ENCODE measurements at places on chromosomes 13 and 19.

DNA sequence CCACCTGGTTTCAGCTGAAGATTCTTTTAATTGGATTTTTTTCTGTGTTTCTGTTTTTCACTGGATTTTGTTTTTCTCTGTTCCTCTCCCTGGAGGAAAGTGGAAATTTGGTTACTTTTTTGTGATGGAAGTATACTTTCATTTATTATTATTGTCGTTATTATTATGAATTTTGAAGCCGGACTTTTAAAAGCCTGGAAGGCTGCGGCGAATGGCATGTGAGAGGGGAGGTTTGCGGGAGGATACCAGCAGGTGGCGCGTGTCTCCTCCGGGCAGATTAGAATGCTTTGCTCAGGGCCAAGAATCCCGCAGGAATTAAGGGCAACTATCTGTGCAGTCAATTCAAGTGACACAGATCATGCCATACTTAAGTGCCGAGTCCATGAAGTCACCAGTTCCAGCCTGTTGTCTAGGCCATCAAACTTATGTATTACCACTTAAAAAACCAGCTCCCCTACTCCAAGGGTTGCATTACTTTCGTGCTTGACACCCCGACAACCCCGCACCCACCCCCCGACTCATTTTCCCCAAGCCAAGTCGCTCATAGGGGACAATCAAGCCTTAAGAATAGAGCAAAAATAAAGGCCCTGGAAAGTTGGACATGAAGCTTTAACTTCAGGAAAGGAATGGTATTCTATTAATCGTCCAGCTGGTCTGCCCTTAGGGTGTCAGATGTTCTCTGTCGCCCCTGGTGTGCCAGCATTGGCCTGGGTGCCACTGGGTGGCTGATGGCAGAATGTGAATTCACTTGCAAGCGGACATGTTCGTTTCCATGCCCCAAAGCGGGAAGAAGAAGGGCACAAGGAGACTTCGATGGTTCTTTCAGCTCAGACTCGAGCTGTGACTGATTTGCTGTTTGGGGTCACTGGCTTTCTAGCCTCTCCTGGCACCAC is 1.3 kb upstream of the LRCH1 start:
- H3K36me3 ChIP-seq: no peaks in the 10 kb centered on the region
- no peak overlapping the region for H3K27ac ChIP-seq
- DNase-seq: peak; percentile 83
- H3K4me3 ChIP-seq: peak overlapping the region; percentile 91
- no peaks in the 10 kb centered on the region for H3K27me3 ChIP-seq
- peaks cover 38% of the 10 kb centered on the region for H3K4me1 ChIP-seq

GRCh38 chr19:41351339-41352245 is 2.1 kb downstream of the TGFB1 start:
- DNase-seq: peak; percentile 87
- no peaks in the 10 kb centered on the region for H3K27me3 ChIP-seq
- H3K27ac ChIP-seq: peak overlapping the region; percentile 94
- peaks cover 42% of the 10 kb centered on the region for H3K4me1 ChIP-seq

- H3K36me3 ChIP-seq: peaks cover 4% of the 10 kb centered on the region
- no peaks in the 10 kb centered on the region for H3K27me3 ChIP-seq
- H3K27ac ChIP-seq: no peak overlapping the region
- H3K4me3 ChIP-seq: no peak overlapping the region
- DNase-seq: no peak
Observed at GRCh38 chr13:100244431-100244830, 155.5 kb downstream of the PCCA start.

- no peaks in the 10 kb centered on the region for H3K4me1 ChIP-seq
- no peaks in the 10 kb centered on the region for H3K27me3 ChIP-seq
- H3K4me3 ChIP-seq: no peak overlapping the region
- H3K36me3 ChIP-seq: no peaks in the 10 kb centered on the region
Observed at GRCh38 chr19:22263121-22263520, 23.1 kb upstream of the ZNF729 start.

- peak; percentile 49 for DNase-seq
- peaks cover 56% of the 10 kb centered on the region for H3K4me1 ChIP-seq
- H3K27ac ChIP-seq: peak overlapping the region; percentile 45
- peaks cover 2% of the 10 kb centered on the region for H3K36me3 ChIP-seq
Observed at GRCh38 chr19:16328824-16329482, 4.3 kb downstream of the KLF2 start.

DNA sequence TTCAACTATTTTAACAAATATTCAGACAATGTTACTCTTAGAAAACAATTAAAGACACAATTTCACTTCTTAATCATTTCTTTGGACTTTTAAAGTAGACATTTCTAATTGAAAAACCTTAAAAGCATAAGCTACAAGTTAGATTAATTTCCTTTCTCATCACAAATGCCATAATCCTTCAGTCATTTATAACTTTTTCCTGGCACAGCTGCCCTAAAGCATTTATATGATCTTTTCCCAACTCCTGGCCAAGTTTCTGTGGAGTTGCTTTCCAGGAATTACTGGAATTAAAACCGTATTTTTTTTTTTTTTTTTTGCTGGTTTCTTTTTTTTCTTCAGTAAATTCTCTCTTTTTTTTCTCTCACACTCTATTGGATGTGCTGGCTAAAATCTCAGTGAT is 615.9 kb downstream of the TBC1D4 start:
- no peak for DNase-seq
- no peak overlapping the region for H3K27ac ChIP-seq
- no peaks in the 10 kb centered on the region for H3K36me3 ChIP-seq
- H3K27me3 ChIP-seq: peaks cover 2% of the 10 kb centered on the region
- no peak overlapping the region for H3K4me3 ChIP-seq

DNA sequence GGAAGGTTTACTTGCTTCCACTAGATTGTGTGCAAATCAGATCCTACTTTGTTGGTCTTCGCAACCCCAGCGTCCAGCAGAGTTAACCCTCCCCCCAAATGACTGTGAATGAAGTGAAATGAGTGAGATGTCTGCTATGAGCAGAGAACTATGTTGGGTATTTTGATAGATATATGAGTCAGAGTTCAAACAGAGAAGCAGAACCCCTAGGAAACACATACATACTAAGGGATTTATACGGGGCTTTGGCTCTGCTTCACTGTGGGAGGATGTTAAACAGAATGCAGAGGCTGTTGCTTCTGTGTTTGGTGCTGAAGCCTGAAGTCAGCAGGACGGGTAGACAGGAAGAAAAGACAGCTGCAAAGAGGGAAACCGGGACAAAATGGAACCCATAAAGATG is 197.0 kb downstream of the MZT1 start:
- no peaks in the 10 kb centered on the region for H3K4me1 ChIP-seq
- H3K36me3 ChIP-seq: no peaks in the 10 kb centered on the region
- H3K27ac ChIP-seq: no peak overlapping the region
- no peak for DNase-seq
- peaks cover 2% of the 10 kb centered on the region for H3K27me3 ChIP-seq

DNA sequence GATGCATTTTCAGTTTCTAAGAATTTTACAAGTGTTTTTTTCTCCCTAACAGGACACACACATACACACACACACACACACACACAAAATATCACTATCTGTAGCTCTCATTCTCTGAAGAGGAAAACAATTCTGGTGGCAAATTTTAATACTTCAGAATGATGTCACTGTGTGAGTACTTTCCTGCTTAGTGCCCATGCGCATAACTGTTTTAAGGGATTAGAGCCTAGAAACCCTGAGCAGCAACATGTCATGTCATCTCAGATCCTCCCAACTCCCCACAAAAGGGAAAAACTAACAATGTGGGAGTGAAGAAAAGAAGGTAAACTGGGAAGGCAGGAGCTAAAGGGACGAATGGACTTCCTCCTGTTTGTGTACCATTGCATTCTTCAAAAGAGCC is 401.2 kb downstream of the SPRY2 start:
- H3K27me3 ChIP-seq: no peaks in the 10 kb centered on the region
- DNase-seq: no peak

DNA sequence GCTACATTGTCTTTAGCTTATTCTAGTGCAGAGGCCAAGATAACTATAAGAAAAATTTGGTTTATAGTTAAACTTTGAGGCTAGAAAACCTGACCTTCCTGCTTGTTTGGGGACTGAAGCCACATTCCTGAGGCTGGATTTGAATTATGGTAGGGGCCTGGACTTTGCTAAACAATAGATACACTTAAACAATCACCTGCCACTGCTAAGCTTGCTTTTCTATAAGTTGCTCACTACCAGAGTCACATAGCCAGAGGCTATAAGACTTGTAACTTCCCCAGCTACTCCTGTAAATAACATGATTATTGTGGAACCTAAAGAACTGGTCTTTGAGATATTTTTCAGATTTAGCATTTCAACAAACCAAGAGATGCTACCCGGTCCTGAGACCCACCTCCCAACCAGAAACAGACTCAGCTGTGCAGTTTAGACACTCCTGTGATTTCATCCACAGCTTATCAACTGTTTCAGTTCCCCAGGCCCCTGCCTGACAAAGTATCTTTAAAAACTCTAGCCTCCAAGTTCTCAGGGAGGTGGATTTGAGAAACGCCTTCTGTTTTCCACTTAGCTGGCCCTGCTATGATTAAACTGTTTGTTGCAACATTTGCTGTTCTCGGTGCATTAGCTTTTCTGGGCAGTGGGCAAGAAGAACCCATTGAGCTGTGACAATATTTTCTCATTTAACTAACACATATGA is 77.7 kb downstream of the MIPEP start:
- no peaks in the 10 kb centered on the region for H3K4me1 ChIP-seq
- no peak overlapping the region for H3K27ac ChIP-seq
- no peak for DNase-seq
- H3K27me3 ChIP-seq: no peaks in the 10 kb centered on the region
- H3K36me3 ChIP-seq: peaks cover 7% of the 10 kb centered on the region

DNA sequence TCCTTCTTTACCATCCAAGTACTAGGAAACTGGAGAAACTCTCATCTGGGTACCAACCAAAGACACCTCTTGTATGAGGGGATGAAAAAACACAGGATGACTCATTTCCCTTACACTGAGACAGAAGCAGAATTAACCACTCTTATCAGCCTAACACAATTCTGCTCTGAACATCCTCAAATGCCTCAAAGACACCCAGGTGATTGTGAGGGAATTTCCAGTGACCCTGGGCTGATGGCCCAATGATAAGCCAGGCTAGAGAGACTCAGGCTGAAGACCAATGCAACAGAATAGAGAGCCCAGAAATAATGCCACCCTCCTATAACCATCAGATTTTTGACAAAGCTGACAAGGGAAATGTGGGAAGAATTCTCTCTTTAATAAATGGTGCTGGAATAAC is 7.0 kb downstream of the ZNF737 start:
- peaks cover 91% of the 10 kb centered on the region for H3K36me3 ChIP-seq
- H3K27ac ChIP-seq: peak overlapping the region; percentile 13
- peak; percentile 10 for DNase-seq
- no peak overlapping the region for H3K4me3 ChIP-seq

DNA sequence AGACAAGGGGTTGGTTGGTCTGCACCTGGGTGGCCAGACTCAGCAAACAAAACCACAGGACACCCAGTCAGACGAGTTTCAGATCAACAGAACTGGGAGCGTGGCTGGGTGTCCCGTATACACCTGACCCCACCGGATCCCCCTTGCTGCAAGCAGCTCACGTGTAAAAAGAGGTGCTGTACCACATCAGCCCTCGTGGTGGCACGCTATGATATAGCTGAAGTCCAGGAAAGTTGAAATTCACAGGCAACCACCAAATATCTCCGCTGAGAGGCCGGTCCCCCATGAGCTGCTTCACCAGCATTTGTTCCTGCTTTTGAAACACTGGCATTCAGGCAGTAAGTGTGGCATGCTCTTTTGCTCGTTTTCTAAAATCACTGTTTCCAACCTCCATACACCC is 92.3 kb downstream of the TUBA3C start:
- H3K36me3 ChIP-seq: no peaks in the 10 kb centered on the region
- H3K4me3 ChIP-seq: no peak overlapping the region
- H3K27ac ChIP-seq: no peak overlapping the region
- H3K27me3 ChIP-seq: no peaks in the 10 kb centered on the region
- peak; percentile 25 for DNase-seq

- no peaks in the 10 kb centered on the region for H3K36me3 ChIP-seq
- H3K4me3 ChIP-seq: no peak overlapping the region
- no peak overlapping the region for H3K27ac ChIP-seq
- no peaks in the 10 kb centered on the region for H3K27me3 ChIP-seq
Observed at GRCh38 chr13:46487748-46488147, 65.2 kb upstream of the LRCH1 start.

DNA sequence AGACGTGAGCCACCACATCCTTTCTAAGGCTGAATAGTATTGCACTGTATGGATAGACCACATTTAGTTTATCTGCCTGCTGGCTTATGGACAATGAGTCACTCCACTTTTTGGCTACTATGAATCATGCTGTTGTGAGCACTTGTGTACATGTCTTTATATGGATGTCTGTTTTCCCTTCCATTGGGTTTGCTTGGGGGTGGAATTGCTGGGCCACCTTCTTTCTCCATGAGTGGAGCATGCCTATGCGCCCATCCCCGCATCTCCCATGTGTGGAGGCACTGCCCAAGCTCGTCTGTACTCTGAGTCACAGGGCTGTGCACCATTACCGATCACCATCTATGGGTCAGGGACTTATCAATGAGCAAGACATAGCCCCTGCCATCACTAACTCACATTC is 127.2 kb upstream of the GJB6 start:
- peaks cover 10% of the 10 kb centered on the region for H3K4me1 ChIP-seq
- no peak for DNase-seq
- no peaks in the 10 kb centered on the region for H3K36me3 ChIP-seq
- H3K4me3 ChIP-seq: no peak overlapping the region
- H3K27ac ChIP-seq: no peak overlapping the region
- no peaks in the 10 kb centered on the region for H3K27me3 ChIP-seq

DNA sequence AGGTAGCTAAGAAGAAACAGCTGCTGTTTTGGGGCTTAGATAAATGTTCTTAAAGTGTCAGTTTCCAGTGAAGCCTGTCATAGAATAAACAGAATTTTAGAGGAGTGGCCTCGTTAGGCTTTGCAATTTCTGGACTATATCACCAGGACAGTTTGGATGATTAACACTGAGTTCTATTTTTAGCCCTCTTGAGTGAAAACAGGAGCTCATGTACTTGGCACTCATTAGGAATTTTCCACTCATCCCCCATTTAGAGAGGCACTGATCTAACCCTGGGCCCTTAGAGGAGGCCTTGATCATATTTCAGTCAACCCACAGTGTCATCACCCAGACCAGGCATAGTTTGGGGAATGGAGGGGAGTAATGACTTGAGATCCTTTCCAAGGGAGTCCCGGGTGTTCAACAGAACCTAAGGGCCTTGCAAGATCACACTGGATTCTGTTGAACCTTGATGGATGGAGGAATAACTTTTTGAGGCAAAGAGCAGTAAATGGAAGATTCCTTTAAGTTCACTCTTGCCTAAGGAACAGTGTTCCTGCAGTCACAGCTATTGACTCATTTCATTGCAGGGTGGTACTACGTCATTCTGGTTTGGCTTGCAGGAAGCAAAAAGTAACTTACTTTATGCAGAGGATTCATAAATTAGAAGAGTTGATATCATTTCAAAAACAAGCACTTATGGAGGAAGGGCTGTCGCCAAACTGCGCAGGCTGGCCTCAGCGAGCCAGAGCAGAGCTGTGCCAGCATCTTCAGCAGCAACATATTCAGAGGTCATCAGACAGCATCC is 160.2 kb downstream of the SLC7A1 start:
- no peaks in the 10 kb centered on the region for H3K4me1 ChIP-seq
- no peak overlapping the region for H3K4me3 ChIP-seq

GRCh38 chr13:40562975-40563349 is 103.5 kb downstream of the FOXO1 start:
- H3K27me3 ChIP-seq: no peaks in the 10 kb centered on the region
- DNase-seq: peak; percentile 27
- peaks cover 83% of the 10 kb centered on the region for H3K4me1 ChIP-seq
- no peak overlapping the region for H3K4me3 ChIP-seq
